ENCODE measurements at places on chromosomes 11 and 22. TPM values are rescaled to one million over a fixed set of nuclear protein-coding genes. Genes with fewer than 3 reads are reported as not detected.

Gene SNX15
- total RNA-seq = 18.5 TPM

Gene SLC22A6
- not detected for total RNA-seq

Gene TMEM45B
- total RNA-seq = not detected

Gene BRMS1
- total RNA-seq = 47.8 TPM

Gene TMEM191C
- total RNA-seq = 3.4 TPM

Gene IL17REL
- not detected for total RNA-seq

Gene TREH
- not detected for total RNA-seq

Gene MYBPC3
- not detected for total RNA-seq

- H3K27me3 ChIP-seq = peaks cover 15% of the 10 kb centered on the region
- H3K36me3 ChIP-seq = no peaks in the 10 kb centered on the region
- H3K4me3 ChIP-seq = no peak overlapping the region
- no peak overlapping the region for H3K27ac ChIP-seq
- no peak for DNase-seq
Measured at GRCh38 chr11:93655047-93655446, 6.4 kb upstream of the CEP295 start.

DNA sequence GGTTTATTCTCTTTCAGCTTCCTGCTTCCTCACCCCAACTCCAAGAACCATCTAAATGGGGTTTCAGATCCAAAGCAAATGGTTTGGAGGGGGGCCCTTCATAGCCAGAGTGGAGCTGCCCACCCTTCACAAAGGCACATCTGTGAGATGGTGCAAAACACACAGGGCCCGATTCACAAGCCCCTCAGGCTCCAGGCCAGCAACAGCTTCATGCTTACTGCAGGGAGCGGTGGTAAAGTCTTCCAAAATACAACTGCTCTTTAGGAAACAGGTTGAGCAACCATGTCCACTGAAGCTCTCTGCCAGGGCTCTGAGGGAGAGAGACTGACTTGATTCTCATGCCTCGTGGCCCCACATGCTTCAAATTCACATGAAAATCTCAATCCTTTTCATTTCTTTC is 213.0 kb upstream of the NARS2 start:
- H3K27ac ChIP-seq = no peak overlapping the region
- H3K36me3 ChIP-seq = no peaks in the 10 kb centered on the region
- DNase-seq = no peak
- no peaks in the 10 kb centered on the region for H3K27me3 ChIP-seq

DNA sequence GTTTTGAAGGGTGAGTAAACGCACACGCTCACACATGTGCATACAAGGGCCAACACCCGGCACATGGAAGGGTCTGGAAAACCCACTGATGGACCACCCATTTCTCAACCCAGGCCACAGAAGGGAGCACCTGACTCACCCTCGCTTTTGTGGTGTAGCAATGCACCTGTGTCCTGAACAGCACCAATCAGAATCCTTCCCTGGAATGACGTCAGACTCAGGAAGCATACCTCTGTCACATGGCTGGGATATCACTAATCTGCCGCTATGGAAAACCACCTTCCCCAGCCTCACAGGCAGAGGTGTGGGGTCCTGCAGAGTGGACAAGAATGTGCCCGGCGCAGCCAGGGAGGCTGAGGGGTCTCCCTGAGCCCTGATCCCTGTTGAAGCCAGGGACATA is 9.0 kb upstream of the OSM start:
- DNase-seq = no peak
- no peak overlapping the region for H3K4me3 ChIP-seq
- no peaks in the 10 kb centered on the region for H3K27me3 ChIP-seq
- no peaks in the 10 kb centered on the region for H3K36me3 ChIP-seq
- no peak overlapping the region for H3K27ac ChIP-seq
- peaks cover 18% of the 10 kb centered on the region for H3K4me1 ChIP-seq

DNA sequence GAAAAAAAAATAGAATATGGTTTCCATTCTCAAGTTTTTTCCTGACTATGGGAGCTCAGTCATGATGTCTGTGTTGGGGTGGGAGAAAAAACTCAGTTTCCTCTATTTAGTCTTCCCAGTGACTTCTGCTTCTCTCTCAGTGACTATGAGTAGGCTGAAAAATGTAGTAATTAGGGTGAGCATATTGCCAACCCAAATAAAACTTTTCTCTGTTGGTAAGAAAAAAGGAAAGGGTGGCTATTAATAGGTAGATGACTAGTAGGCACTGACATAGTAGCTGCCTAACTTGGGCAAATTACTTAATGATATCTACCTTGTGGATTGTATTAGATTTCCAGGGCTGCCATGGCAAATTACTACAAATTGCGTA is 34.2 kb upstream of the BIRC3 start:
- peaks cover 4% of the 10 kb centered on the region for H3K4me1 ChIP-seq
- no peaks in the 10 kb centered on the region for H3K36me3 ChIP-seq
- no peak overlapping the region for H3K4me3 ChIP-seq

DNA sequence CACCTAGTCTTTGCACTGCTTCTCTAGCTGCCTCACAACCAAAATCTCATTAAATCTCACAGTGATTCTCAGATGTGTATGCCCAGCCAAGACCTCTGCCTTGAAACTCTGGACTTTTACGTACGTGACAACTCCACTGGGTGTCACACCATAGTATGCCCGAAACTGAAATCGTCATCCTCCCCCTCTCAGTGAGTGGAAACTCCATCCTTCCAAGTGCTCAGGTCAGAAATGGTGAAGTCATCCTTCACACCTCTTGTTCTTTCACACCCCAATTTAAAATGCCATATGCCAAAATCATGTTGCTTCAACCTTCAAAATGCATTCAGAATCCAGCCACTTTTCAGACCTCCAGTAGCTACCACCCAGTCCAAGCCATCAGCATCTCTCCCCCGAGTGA is 42.5 kb downstream of the SFI1 start:
- H3K4me1 ChIP-seq = no peaks in the 10 kb centered on the region
- H3K27ac ChIP-seq = no peak overlapping the region
- H3K36me3 ChIP-seq = no peaks in the 10 kb centered on the region

DNA sequence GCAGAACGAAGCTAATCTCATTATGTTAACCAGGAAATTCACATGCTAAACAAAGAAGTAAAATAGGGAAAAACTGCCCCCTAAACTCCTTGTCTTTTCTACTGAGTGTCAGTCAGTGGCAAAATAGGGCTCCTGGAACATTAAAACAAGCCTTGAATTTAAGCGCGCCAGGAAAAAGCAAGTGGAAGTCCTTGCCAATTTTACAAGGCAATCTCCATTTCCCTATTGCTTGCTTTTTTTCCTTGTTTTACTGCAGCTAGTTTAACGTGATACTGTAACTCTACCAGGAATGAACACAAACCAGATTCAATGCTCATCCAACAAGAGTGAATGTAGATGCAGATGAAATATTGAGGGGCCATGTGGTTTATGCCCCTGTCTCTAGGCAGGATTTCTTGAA is 28.1 kb upstream of the KIRREL3 start:
- H3K36me3 ChIP-seq = no peaks in the 10 kb centered on the region
- DNase-seq = no peak
- H3K4me1 ChIP-seq = no peaks in the 10 kb centered on the region
- no peak overlapping the region for H3K27ac ChIP-seq
- no peak overlapping the region for H3K4me3 ChIP-seq

DNA sequence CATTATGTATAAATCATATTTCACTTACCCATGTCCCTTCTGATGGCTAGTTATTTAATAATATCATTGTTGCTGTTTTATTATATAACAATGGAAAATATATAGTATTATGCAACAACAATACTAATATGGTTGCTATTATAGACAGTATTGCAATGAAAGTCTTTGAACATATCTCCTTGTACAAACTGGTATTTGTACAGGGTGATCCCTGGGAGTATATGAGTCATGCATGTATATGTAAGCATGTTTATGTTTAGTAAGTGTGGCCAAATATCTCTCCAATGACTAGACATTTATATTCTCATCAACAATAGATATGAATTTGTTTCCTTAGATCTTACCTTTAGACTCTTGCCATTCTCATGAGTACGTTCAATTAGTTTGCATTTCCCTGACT is 55.9 kb downstream of the KCNC1 start:
- DNase-seq = peak; percentile 61
- H3K4me3 ChIP-seq = no peak overlapping the region
- H3K4me1 ChIP-seq = peaks cover 14% of the 10 kb centered on the region
- no peaks in the 10 kb centered on the region for H3K27me3 ChIP-seq
- peak overlapping the region; percentile 10 for H3K27ac ChIP-seq
- H3K36me3 ChIP-seq = no peaks in the 10 kb centered on the region

- H3K36me3 ChIP-seq = no peaks in the 10 kb centered on the region
- H3K27ac ChIP-seq = peak overlapping the region; percentile 93
- no peaks in the 10 kb centered on the region for H3K27me3 ChIP-seq
- peaks cover 33% of the 10 kb centered on the region for H3K4me1 ChIP-seq
- peak overlapping the region; percentile 30 for H3K4me3 ChIP-seq
Measured at GRCh38 chr22:46829941-46830715, 67.7 kb downstream of the TBC1D22A start.

GRCh38 chr22:49460592-49461281 is 366.9 kb downstream of the BRD1 start:
- H3K36me3 ChIP-seq = no peaks in the 10 kb centered on the region
- H3K4me1 ChIP-seq = no peaks in the 10 kb centered on the region
- no peaks in the 10 kb centered on the region for H3K27me3 ChIP-seq
- no peak overlapping the region for H3K27ac ChIP-seq
- H3K4me3 ChIP-seq = no peak overlapping the region
- DNase-seq = no peak

DNA sequence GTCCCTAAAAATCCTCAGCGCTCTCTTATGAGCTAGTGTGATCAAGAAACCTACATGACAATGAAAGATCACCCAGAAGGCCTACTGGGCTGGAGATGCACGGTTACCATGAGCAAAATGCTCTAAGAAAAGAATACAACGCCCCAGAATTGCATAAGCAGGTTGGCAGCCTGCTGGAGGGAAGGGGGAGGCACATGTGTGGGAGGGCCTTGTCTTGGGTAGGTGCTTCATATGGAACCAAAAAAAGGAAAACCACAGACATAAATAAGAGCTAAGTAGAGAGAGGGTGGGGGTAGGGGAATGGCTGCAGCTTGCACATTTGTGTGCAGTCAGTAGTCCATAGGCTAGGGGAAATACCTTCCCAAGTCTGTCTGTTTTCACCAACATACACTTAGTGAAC is 2.8 kb downstream of the SIAE start:
- H3K27me3 ChIP-seq = no peaks in the 10 kb centered on the region
- no peaks in the 10 kb centered on the region for H3K36me3 ChIP-seq
- peaks cover 5% of the 10 kb centered on the region for H3K4me1 ChIP-seq
- no peak overlapping the region for H3K27ac ChIP-seq
- DNase-seq = no peak
- no peak overlapping the region for H3K4me3 ChIP-seq

DNA sequence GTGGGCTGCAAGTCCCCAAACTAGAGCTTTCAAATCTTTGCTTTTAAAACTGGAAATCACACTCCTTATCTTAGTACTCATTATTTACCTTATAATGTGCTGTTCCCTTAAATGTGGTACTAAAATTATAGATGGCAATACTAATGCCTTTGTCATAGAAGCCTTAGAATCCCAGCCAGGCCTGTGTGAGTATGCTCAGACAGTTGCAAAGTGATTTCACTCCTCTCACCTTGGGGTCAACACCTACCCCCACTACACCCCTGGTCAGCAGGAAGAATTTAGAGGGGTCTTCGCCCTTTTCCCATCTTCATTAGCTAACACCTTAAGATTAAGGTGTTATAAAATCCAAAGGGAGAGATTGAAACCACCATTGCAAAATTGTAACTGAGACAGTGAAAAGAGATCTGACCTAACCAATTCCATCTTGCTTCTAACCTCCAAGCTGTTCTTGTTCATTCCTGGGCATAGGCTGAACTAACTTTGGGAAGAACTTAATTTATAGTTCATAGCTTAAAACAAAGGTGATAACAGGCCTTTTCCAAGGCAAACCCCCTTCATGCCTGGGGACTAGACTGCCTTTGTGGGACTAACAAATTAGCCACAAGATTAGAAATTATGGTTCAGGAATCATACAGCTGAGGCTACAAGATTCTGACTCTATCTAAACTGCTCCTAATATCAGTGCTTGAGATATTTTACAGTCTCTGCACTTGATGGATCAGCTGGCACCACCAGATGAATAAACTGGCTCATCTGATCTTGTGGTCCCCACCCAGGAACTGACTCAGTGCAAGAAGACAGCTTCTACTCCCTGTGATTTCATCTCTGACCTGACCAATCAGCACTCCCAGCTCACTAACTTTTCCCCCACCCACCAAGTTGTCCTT is 10.4 kb upstream of the MRPL17 start:
- no peaks in the 10 kb centered on the region for H3K27me3 ChIP-seq
- no peak overlapping the region for H3K4me3 ChIP-seq

All from astrocyte (in vitro differentiated cells and primary cell).